ENCODE measurements at places on chromosomes 4 and X.
A peak's percentile ranks its signal among the peaks of the same experiment; 100 is the strongest.

GRCh38 chr4:80446248-80446647 is 110.7 kb downstream of the CFAP299 start:
- DNase-seq = no peak

GRCh38 chrX:50888884-50889283 is 21.7 kb upstream of the BMP15 start:
- no peak for DNase-seq

DNA sequence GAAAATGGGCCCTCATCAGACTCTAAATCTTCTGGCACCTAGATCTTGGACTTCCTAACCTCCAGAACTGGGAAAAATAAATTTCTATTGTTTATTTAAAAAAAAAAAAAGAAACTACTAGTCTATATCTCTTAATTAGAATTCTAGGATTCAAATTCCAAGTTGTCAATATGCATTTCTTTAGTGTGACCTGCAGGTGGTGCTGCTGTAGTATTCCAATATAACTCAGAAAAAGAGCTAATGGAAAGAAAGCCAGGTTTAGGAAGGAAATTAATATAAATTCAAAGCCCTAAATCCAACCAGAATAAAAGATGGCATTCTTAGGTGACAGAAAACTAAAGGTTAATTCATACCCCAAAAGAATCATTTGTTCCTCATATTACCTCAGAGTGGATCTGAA is 80.0 kb upstream of the NALF2 start:
- peak; percentile 2 for DNase-seq

GRCh38 chrX:1751781-1752180 is 136.9 kb downstream of the ASMT start:
- DNase-seq = no peak

GRCh38 chr4:137614491-137614890 is 82.2 kb upstream of the PCDH18 start:
- no peak for DNase-seq
